ENCODE measurements at places on chromosomes 4 and X. TPM values are rescaled to one million over a fixed set of nuclear protein-coding genes. Genes with fewer than 3 reads are reported as not detected.

DNA sequence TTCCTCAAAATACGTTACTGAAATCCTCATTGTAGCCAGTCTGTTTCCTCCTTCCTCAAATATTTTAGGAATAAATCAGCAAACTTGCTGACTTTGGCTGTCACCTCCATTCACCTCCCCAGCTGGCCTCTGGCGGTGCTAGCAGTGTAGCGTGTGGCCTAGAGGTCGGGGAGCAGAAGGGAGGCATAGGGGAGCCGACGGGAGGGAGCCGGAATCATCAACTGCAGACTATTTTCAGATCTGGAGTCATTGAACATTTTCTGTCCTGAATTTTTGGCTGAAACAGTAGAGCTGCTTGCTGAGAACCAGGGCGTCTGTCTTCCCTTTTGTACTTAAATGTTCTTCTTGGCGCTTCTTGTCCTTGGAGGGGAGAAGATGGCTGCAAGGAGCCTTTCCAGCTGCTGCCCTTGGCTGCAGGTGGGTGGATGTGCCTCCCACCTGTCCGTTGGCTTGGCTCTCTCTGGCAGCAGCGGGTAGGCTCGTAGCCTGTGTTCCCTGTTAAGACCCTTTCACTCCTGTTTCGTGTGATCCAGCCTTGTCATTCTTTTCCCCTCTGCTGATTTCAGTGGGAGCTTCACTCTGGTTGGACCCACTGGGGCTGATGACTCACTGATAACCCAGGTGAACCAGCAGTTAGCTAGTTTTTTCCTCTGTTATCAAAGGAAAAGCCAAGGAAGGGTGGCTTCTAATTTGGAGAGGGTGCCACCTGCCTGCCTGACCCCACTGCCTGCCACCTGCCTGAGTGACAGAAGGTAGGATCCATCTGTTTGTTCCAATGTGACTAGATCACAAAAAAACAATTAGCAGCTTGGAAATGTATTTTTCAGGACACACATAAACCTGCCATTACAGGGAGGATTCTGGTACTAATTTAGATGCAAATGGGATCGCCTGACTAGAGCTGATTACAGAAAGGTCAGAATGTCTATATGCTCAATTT, 135.9 kb downstream of the GATB start:
- H3K4me3 ChIP-seq, result no peak overlapping the region
- H3K36me3 ChIP-seq, result no peaks in the 10 kb centered on the region
- H3K27me3 ChIP-seq, result peaks cover 21% of the 10 kb centered on the region
- DNase-seq, result no peak

DNA sequence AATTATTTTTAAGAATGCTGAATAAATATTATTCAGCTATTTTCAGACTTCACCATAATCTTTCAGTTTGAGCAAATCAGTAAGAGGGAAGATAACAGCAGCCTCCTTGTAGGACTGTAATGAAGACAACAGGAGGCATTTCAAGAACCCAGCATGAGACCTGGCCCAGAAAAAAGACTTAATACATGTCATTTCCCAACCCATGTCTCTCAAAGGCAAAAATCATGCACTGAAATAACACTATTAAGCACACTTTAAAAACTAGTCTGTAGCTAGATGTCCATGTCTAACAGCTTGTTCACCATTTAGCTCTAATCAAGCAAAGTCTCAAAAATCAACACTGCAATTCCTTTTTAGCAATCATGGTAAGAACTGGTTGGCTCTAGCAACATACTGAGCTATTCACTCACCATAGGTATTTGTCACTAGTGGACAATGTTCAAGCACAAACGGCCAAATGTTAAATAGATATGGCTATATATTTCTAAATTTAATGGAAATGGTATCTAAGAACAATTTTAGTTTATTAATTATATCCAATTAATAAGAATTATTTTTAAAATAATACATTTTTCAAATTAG, 109.9 kb downstream of the WDFY3 start:
- H3K4me1 ChIP-seq, result no peaks in the 10 kb centered on the region
- no peaks in the 10 kb centered on the region for H3K36me3 ChIP-seq
- DNase-seq, result no peak
- no peak overlapping the region for H3K4me3 ChIP-seq
- no peak overlapping the region for H3K27ac ChIP-seq
- no peaks in the 10 kb centered on the region for H3K27me3 ChIP-seq

DNA sequence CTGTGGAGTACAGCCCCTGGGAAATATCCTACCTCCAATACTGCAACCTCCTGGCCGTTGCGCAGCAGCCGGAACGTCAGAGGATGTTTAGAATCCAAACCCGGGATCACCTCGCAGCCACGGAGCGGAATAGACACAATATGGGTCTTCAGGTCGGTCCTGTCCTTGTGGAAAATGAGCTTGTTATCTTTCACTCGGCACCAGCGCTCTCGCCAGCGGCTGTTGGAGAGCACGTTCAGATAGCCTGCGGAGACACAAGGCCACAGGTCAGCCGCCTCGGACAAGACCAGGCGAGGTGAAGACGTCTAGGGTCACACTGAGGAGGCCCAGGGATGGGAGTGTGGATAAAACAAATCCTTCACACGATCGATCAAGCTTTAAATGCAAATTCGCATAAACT, 139.3 kb downstream of the AFAP1 start:
- H3K36me3 ChIP-seq, result peaks cover 5% of the 10 kb centered on the region
- H3K4me3 ChIP-seq, result no peak overlapping the region
- no peaks in the 10 kb centered on the region for H3K27me3 ChIP-seq
- peaks cover 8% of the 10 kb centered on the region for H3K4me1 ChIP-seq

DNA sequence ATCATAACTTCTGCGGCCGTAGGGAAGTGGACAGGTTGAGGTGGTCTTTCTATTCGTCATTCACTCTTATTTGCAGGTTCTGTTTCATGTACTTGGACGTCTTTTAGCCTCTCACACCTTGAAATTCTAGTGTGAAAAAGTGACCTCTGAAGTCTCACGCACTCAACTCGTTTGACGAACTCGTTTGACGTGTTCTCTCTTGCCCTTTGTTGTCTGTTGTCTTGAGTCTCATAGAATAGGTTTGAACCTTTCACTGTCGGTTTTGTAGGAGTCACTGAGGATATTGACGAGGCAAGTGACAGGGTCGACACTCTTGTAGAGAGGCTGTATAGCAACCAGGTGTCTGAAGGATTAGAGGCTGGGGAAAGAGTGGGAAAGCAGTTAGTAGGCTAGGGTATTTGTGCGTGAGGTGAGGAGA, 1.1 kb upstream of the PGRMC2 start:
- DNase-seq, result peak; percentile 41
- peak overlapping the region; percentile 88 for H3K27ac ChIP-seq
- H3K36me3 ChIP-seq, result peaks cover 17% of the 10 kb centered on the region

- peaks cover 52% of the 10 kb centered on the region for H3K4me1 ChIP-seq
- no peak overlapping the region for H3K4me3 ChIP-seq
- H3K27me3 ChIP-seq, result no peaks in the 10 kb centered on the region
- no peaks in the 10 kb centered on the region for H3K36me3 ChIP-seq
- H3K27ac ChIP-seq, result peak overlapping the region; percentile 22
- peak; percentile 28 for DNase-seq
These were observed 30.4 kb downstream of the KIT start for GRCh38 chr4:54687887-54688841.

GRCh38 chr4:99120501-99120900, 23.6 kb downstream of the ADH4 start:
- H3K36me3 ChIP-seq, result no peaks in the 10 kb centered on the region
- H3K4me1 ChIP-seq, result no peaks in the 10 kb centered on the region
- H3K27ac ChIP-seq, result no peak overlapping the region
- no peak for DNase-seq

DNA sequence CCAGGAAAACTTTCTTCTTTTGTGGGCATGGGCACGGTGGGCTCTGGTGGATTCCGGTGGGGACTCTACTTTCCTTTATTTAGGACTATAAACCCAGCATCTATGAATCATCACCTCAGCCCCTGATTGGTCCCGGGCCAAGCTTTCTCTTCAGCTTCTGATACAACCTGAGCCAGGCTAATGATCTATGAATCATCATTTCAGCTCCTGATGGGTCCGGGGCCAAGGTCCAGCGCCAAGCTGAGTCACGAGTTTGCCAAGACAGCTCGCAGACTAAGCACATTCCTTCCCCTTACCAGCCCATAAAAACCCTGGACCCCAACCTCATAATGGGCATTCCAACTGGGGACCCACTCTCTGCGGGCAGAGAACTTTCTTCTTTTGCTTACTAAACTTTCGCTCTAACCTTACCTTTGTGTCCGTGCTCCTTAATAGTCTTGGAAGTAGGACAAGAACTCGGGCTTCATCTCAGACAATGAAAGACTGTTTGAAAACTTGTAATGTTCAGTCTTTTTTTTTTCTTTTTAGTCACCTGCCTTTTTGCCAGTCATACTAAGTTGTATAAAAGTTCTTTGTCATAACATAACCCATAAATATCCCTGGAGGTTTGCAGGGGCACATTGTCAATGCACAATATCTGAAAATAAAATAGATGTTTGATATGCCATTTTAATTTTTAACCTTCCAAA, 904.9 kb upstream of the EPHA5 start:
- H3K27me3 ChIP-seq, result no peaks in the 10 kb centered on the region
- no peak overlapping the region for H3K4me3 ChIP-seq
- H3K36me3 ChIP-seq, result no peaks in the 10 kb centered on the region
- H3K27ac ChIP-seq, result no peak overlapping the region
- H3K4me1 ChIP-seq, result no peaks in the 10 kb centered on the region

- no peak overlapping the region for H3K4me3 ChIP-seq
- no peaks in the 10 kb centered on the region for H3K4me1 ChIP-seq
- DNase-seq, result no peak
- no peak overlapping the region for H3K27ac ChIP-seq
- no peaks in the 10 kb centered on the region for H3K27me3 ChIP-seq
These were observed 234.5 kb upstream of the SLIT2 start for GRCh38 chr4:20017070-20017776.

- no peaks in the 10 kb centered on the region for H3K27me3 ChIP-seq
- H3K27ac ChIP-seq, result no peak overlapping the region
These were observed 5.2 kb downstream of the MAP9 start for GRCh38 chr4:155371432-155372043.

GRCh38 chrX:29318012-29318411, 730.8 kb downstream of the IL1RAPL1 start:
- no peak overlapping the region for H3K4me3 ChIP-seq
- no peaks in the 10 kb centered on the region for H3K4me1 ChIP-seq
- no peak overlapping the region for H3K27ac ChIP-seq
- no peak for DNase-seq

DNA sequence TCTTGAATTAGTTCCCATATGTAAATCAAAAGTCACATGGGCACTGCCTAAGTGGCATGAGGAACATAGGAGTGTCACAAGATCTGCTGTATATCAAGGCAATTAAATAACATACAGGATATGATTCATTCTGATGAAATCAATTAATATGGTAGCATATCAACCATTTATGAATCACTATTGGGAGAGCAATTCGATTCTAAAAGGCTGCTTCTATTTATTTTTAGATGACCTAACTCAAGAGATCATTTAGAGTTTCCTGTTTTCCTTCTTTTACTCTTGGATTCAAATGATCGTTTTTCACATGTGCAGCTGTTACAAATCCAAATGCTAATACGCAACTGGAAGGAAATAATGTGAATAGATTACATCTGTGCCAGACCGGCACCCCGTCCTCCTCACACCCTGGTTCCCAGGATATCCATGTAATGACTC, 81.9 kb downstream of the HCCS start:
- no peaks in the 10 kb centered on the region for H3K27me3 ChIP-seq
- H3K4me3 ChIP-seq, result no peak overlapping the region
- no peaks in the 10 kb centered on the region for H3K4me1 ChIP-seq
- no peaks in the 10 kb centered on the region for H3K36me3 ChIP-seq
- H3K27ac ChIP-seq, result no peak overlapping the region

DNA sequence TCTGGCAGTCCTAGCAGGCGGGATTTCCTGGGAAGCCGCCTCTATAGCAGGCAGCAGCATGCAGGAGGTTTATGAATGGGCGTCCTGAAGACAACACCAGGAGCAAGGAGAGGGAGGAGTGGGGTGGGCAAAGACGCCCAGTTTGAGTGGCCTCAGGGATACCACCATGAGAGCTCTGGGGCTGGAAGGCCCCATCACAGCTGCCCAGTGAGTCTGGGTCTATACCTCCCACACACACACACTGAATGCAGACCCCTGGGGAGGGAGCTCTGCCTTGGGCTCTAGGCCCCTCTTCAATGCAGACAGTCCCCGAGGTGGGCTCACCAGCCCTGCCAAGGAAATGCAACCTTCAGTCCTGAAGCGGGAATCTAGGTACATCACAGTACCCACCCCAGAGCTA, 98.6 kb downstream of the AFAP1 start:
- H3K36me3 ChIP-seq, result peaks cover 4% of the 10 kb centered on the region
- DNase-seq, result no peak
- no peak overlapping the region for H3K27ac ChIP-seq
- H3K27me3 ChIP-seq, result no peaks in the 10 kb centered on the region
- no peak overlapping the region for H3K4me3 ChIP-seq

GRCh38 chrX:48278958-48279357, 23.8 kb downstream of the SSX1 start:
- no peaks in the 10 kb centered on the region for H3K27me3 ChIP-seq
- no peak for DNase-seq
- H3K27ac ChIP-seq, result no peak overlapping the region
- no peak overlapping the region for H3K4me3 ChIP-seq
- H3K4me1 ChIP-seq, result no peaks in the 10 kb centered on the region

GRCh38 chrX:30781711-30782444, 107.2 kb downstream of the TAB3 start:
- H3K27me3 ChIP-seq, result no peaks in the 10 kb centered on the region
- DNase-seq, result no peak
- no peak overlapping the region for H3K27ac ChIP-seq
- no peaks in the 10 kb centered on the region for H3K4me1 ChIP-seq
- no peak overlapping the region for H3K4me3 ChIP-seq

Gene TMEM35A
- total RNA-seq, result not detected

Gene EDNRA
- total RNA-seq, result not detected

Gene WNK3
- 0.03 TPM for total RNA-seq

Gene ANOS1
- 0.03 TPM for total RNA-seq

Data from activated CD8-positive, alpha-beta T cell treated with anti-CD3 and anti-CD28 coated beads, Interleukin-2, amount 10 ng/mL, durations not matched to agents 7 days and 5 days (primary cell).